ENCODE measurements at places on chromosomes 1 and 21. TPM values are rescaled to one million over a fixed set of nuclear protein-coding genes. Genes with fewer than 3 reads are reported as not detected.

DNA sequence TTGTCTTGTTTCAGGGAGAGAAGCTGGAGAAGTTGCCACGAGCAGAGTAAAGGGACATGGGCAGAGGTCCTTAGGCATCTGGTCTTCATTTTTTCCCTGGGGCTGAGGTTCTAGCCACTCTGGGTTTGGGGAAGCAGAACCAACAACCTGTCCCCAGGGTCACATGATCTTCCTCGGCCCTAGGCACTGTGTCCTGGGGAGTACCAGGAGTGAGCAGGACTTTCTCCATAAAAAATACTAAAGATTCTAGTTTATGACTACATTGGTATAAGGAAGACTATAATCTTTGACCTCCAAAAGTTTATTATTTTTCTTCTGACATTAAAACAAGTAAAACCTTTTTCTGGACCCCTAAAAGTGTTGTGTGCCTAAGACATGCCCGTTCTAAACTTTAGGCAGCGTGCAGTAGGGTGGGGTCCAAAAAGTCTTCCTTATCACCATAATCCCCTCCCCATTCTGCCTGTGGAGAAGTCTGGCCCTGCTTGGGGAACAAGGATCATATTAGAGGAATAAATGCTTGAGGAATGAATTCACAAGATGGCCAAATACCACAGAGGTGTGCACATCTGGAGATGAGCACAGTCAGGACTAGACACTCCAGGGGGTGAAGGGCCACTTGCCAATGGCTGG, 19.3 kb upstream of the IGSF3 start:
- no peak for DNase-seq

DNA sequence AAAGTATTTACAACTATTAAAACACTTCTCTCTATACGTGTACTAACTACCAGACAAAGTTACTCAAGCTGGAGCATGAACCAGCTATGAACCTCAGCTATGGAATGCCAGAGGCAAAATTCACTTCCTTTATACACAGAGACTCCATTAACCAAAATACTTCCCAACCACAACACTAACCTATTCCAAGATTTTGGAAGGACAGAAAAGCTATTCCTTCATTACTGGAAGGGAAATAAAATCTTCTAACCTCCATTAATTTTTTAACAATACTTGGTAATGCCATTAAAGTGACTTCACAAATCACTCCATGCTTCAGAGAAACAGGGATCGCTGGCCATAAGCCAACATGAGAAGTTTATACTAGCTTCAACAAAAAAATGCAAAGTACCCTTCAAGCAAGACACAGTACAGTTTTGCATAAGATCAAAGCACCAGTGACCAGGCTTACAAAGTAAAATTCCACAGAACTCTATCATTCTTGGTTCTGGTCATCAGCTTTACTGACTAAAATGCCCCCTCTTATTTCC, 58.0 kb downstream of the PUM1 start:
- DNase-seq = peak; percentile 48

- DNase-seq = no peak
Measured at GRCh38 chr1:75115654-75116053, 18.5 kb upstream of the LHX8 start.

- no peak for DNase-seq
Measured at GRCh38 chr1:61125263-61125662, 42.9 kb downstream of the NFIA start.

- DNase-seq = no peak
Measured at GRCh38 chr1:62012836-62013235, 181.8 kb upstream of the L1TD1 start.

DNA sequence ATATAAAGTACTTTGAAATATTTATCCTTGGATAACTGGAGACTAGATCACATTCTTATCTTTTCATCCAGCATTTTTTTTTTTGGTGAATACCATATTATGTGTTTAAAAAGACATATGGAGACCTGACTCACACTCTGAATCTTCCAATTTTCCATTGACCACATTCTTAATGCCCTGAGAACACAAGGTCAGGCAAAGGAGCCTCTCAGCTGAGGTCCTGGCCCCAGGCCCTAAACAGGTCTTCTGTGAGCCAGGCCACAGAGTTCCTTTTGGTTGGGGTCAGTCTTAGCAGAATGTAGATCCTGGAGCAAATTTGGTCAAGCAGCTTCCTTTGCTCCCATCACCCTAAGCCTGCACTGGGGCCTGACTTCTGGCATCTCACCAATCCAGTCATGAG, 390.1 kb upstream of the ST6GALNAC5 start:
- no peak for DNase-seq

GRCh38 chr1:86765073-86765472, 60.7 kb downstream of the SH3GLB1 start:
- DNase-seq = no peak

DNA sequence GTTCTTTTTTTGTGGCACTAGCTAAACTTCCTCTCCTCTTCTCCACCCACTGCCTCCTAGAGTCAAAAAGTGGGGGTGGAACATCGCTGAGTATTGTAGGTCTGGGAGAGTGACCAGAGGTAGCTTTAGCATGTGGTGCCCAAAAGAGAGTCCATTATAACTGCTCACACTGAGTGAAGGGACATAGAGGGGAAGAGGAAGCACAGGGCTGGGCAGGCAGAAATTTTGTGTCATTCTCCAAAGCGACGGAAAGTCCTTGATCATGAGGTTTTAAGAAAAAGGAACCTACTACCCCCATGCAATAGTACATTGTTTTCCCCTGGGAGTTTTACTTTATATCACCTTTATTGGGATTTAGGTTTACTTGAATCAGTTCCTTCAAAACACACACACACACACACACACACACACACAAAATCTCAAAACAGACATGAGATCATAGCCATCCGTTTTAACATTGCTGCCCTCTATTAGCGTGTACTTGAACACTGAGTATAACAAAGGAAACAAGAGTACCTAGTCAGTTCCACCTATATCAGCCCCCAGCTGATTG, 4.1 kb downstream of the CD84 start:
- DNase-seq = no peak

DNA sequence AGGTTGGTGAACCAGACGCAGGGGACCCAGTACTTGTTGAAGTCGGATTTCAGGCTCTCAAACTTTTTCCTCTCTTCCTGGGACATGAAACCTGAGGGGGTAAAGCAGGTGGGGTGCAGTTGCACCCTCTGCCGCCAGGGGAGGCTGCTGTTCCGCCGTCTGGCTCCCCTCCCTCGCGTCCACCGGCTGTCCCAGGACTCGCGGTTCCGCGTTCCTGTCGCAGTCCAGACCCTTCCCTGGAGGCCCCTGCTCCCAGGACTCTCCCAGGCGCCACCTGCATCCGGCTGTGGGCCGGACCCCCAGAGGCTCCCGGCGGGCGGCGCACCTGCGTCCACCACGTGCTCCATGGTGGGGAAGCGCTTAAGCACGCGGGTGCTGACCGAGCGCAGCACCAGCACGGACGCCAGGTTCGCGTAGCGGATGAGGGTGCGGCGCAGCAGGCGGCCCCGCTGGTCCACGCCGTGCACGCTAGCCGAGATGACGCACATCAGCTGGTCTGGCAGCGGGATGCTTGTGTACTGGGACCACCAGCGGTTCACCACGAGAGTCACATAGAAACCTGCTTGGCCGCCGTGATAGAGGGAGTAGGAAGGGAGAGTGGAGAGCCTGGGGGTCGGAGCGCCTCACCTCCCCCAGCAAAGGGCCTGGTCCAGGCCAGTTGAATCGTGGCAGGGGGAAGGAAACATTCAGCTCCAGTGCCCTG, 1.7 kb downstream of the BEST4 start:
- DNase-seq = no peak

DNA sequence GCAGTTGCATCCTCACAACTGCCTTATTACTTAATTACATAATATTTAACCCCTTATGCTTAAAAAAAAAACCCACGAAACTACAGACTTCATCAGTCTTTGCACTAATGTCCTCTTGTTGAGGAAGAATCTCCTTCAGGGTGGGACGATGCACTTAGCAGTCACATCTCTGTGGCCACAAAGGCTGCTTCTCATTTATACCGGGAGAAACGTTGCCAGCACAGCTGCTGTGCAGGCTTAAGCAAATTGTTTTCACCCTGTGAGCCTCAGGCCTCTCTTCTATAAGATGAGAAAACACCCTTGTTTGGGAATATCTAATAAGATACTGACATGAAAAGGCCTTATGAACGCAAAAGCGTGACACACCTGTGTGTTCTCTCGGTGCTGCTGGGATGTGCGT, 2.9 kb upstream of the OBSCN start:
- no peak for DNase-seq

- peak; percentile 78 for DNase-seq
Measured at GRCh38 chr1:161193561-161194235, 5.2 kb downstream of the ADAMTS4 start.

- no peak for DNase-seq
Measured at GRCh38 chr1:241596633-241597032, 43.5 kb downstream of the CHML start.

GRCh38 chr1:23179862-23180261, 11.2 kb upstream of the LUZP1 start:
- DNase-seq = no peak

The NES gene
- total RNA-seq = 470 TPM

The ANKRD13C gene
- total RNA-seq = 16.5 TPM

The TMEM82 gene
- 0.11 TPM for total RNA-seq

The PIGK gene
- 46.2 TPM for total RNA-seq

The SZRD1 gene
- 123 TPM for total RNA-seq
